Activated naive CD4-positive, alpha-beta T cell treated with anti-CD3 and anti-CD28 coated beads for 36 hours (primary cell): ENCODE measurements at places on chromosomes 3 and 15. TPM values are rescaled to one million over a fixed set of nuclear protein-coding genes. Genes with fewer than 3 reads are reported as not detected.

Gene TM4SF4
- total RNA-seq = not detected

Gene TIMP4
- not detected for total RNA-seq

Gene ATP11B
- total RNA-seq = 86.6 TPM

Gene SPTBN5
- 0.17 TPM for total RNA-seq

Gene SERINC4
- 0.14 TPM for total RNA-seq

Gene FAM227B
- 2.8 TPM for total RNA-seq

Gene GHSR
- total RNA-seq = not detected

- no peak for DNase-seq
These were observed 1.9 kb downstream of the MB21D2 start for GRCh38 chr3:192915722-192916121.

DNA sequence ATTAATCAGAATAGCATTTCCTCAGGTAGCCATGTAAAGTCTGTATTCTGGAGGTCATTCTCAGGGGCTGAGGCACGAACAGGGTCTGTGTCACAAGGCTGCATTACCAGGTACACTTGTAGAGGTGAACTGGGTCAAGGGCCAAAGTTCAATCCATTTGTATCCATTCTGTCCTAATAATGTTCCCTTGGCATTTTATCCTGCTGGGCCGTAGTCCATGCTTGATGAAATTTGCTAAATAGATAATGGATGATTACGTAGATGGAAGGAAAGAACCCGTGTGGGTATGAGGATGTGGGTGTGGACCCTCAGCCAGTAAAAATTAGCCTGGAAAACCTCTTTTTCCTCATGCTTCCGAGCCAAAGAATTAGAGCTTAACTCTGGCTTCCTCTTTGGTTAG, 785.9 kb downstream of the GRM7 start:
- no peak for DNase-seq

- DNase-seq = no peak
These were observed 57.6 kb downstream of the DNAH1 start for GRCh38 chr3:52373676-52374075.

DNA sequence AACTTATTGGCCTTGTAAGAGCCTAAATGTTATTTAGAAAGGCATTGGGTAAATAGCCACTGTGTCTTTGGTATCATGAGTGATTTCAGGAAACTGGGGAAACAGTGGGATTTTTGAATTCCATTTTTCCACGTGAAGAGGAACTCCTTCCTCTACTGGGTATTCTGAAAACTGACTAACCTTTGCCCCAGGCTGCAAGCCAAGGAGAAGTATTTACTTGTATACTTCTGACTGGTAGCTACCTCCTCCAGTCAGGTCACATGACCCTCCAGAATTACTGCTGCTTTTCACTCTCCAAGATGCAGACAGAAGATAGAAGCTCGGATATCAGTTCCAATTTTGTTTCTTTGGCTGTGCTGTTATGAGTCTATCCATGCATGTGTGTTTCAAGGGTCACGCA, 50.9 kb upstream of the MAP3K13 start:
- DNase-seq = no peak

- DNase-seq = peak; percentile 10
These were observed 67.8 kb downstream of the SLCO3A1 start for GRCh38 chr15:91921188-91921842.

GRCh38 chr15:67124111-67124510, 58.7 kb downstream of the SMAD3 start:
- no peak for DNase-seq

GRCh38 chr15:49747340-49747739, 126.5 kb downstream of the DTWD1 start:
- DNase-seq = no peak

GRCh38 chr3:134359121-134360010, 14.9 kb downstream of the AMOTL2 start:
- DNase-seq = no peak

DNA sequence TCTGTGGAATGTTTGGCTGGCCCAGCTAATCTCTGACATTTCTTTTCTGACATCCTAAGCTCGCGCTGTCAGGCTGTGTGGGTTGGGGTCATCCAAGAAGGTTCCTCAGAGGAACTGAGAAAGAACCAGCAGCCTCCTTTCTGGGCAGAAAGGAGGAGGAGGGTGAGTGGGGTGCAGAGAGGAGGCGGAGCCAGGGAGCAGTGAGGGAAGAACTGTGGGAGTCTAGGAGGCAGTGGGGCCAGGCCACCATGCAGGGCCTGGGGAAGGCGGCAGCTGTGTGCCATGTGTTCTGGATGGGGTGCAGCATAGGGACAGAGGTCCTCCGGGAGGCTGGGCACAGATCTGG, 5.3 kb downstream of the SEMA7A start:
- DNase-seq = no peak

GRCh38 chr15:40246496-40247280, 7.8 kb downstream of the PAK6 start:
- DNase-seq = no peak

DNA sequence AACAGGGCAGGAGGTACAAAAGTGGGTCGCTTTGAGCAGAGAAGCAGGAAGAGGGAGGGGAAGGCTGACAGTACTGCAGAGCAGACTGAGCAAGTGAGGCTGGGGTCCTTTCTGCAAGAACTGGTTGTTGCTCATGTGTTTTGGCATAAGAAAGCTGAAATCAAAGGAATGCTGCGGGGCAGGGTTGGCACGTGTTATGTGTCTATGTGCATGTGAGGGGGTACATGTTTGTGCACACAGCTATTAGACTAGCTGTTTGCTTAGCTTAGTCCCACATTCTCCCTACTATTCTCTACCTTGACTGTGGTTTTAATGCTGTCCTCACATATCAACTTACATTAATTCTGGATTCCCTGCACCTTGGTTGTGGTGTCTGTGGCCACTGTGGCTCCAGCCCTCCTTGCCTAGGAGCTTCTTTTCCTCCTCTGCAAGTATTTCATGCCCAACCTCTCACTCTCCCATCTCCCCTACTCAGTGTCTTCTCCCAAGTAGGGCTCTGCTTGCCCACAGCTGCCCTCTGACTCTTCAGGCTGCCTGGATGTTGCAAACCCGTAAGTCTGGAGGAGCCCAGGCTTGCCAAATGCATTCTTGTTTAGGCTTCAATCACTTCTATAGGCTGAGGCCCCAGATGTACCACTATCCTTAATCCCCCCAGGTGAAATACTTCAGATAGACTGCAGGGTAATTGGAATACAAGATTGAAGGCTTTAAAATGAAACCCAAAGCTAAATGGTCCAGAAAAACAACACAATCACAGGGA, 4.8 kb downstream of the TAGLN3 start:
- no peak for DNase-seq
